ENCODE measurements at places on chromosomes 12 and 14.

DNA sequence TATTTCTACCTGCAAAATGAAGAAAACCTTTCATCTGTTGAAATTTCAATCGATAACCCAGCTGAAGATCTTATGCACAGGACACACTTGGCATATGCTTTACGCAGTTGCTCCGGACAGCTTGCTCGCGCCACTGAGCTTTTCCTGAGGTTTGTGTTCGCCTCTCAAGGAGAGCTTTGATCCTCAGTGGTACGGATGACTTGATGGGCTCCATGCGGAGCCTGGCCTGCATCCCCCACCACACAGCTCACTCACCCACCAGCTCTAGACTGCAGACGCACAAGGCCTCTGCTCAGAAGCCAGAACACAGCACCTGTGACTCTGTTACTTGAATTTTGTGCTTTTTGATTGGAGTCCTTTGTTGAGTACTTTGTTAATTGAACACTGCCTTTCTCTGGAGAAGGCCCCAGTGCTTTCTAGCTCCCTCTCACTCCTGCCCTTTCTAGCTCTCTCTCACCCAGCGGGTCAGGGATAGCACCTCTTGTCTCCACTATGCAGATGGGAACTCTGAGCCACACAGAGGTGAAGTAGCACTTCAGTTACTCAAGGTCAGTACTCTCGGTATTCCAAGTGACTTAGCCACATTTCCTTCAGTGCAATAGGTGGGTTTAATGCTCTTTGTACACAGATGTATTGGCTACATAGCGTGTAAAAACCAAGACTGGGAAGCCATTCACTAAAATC, 52.1 kb downstream of the TBC1D30 start:
- DNase-seq = no peak

GRCh38 chr14:105746124-105746514, 219.7 kb downstream of the TMEM121 start:
- DNase-seq = no peak

GRCh38 chr12:26523708-26524150, 309.3 kb downstream of the ITPR2 start:
- DNase-seq = no peak

DNA sequence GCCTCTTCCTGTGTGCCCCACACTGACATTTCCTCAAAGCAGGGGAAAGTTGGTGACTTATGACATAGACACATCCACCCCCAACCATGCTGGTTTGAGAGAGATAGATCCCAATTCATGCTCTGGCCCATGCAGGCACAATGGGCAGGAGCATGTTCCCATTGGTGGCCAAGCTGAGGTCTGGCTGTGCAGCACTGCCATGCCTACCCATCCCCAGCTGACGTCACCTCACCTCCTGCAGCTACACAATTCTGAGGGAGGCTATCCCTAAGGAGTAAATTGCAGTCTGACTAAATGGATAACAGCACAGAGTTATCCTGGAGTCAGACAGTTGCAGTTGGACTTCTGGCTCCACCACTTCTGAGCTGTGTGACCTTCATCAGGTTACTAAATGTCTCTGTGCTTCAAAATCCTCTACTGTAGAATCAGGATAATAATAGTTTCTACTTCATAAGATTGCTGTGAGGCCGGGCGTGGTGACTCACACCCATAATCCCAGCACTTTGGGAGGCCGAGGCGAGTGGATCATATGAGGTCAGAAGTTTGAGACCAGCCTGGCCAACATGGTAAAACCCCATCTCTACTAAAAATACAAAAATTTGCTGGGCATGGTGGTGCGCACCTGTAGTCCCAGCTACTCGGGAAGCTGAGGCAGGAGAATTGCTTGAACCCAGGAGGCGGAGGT, 323.9 kb downstream of the BCL11B start:
- DNase-seq = no peak

DNA sequence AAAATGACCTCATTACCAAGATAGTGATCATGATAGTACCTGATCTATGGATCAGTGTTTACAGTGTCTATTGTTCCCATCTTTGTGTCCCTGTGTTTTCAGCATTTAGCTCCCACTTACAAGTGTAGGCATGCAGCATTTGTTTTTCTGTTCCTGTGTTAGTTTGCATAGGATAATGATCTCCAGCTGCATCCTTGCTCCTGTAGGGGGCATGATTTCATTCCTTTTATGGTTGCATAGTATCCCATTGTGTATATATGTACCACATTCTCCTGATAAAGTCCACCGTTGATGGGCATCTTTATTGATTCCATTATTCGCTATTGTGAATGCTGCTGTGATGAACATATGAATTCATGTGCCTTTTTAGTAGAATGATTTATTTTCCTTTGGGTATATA, 215.4 kb upstream of the NAV3 start:
- no peak for DNase-seq

DNA sequence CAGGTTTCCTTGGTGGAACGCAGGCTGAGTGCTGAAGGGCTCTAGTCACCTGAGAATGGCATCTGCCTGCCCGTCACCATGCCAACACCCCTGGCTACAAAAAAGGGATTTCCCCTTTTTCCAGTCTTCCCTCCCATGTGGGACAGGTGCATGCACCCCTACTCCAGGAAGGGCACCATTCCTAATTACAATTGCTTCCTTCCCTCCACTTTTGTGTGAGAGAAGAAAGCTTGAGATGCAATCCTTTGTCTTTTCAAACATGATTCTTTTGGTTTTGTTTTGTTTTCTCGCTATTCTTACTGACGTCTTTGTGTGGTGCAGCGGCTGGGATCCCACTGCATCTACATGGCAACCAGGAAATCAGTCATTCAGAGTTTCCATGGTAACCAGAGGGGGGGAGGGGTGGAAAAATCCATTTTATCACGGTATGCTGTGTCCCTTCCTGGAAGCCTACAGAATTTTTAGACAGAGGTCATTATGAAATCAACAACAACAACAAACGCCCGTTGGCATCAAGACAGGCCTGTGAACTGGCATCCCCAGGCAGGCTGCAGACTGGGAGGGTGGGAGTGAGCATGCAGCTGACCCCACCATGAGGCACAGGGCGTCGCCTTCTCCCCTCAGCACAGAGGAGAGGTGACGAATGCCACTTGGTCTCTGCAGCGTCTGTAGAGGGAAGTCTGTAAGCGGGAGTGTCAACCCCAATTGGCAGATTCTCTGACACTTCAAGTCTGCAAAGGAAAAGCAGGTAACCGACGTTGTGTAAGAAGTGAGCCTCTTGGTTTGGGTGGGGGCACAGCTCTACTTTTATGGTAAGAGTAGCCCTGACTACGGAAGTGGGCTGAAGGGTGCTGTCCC, 13.6 kb upstream of the GNG2 start:
- DNase-seq = peak; percentile 95

- DNase-seq = no peak
These were observed 70.7 kb upstream of the SSTR1 start for GRCh38 chr14:38137005-38137404.

DNA sequence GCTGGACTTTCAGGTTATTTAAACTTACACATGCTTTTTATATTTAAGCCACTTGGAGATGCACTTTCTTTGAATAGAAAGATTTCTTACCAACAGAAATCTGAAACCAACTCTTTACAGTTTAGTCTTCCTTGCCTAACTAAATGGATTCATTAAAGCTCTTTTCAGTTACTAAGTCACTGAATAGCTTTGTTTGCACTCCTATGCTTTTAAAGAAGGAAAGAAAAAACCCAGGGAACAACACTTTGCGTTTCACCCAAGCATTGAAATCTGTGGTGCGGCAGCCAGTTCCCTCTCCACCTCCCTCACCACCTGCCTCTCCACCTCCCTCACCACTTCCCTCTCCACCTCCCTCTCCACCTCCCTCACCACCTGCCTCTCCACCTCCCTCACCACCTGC, 70.3 kb downstream of the RIMBP2 start:
- no peak for DNase-seq

- peak; percentile 43 for DNase-seq
These were observed 1.6 kb upstream of the RPS26 start for GRCh38 chr12:56040151-56040550.

- no peak for DNase-seq
These were observed 83.0 kb downstream of the DENND5B start for GRCh38 chr12:31507966-31508365.

DNA sequence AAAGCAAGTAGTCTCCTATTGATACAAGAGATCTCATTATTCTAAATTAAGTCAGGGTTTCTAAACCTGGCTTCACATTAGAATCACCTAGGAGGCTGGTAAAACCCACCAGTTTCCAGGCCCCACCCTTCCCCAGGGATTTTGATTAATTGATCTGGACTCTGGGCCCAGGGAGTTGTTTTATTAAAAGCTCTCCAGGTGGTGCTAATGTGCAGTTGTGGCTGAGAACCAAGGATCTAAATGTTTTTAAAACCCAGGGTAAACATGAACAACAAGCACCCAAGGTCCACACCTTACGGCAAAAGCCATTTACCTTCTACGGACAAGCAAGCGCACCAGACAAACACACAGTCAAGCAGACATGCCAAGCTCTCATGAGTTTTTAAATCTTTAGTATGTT, 73.9 kb downstream of the SLC2A13 start:
- no peak for DNase-seq

DNA sequence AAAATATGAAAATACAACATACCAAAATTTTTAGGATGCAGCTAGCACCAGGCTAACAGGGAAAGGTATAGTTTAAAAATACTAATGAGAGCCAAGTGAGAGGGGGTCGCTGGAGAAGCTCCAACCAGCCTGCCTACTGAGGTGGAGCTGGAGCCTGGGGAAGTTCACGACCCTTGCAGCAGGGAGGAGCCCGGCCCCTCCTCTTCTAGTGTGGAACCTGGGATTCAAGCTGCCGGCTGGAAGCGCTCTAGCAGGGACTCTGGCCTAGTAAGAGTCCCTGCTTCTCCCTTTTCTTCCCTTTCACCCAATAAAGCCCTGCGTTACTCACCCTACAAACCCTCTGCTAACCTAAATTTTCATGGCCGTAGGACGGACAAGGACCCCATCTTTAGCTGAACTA, 5.0 kb upstream of the KCNK13 start:
- no peak for DNase-seq

Data from activated CD4-positive, alpha-beta T cell treated with anti-CD3 and anti-CD28 coated beads, Interleukin-2, Interleukin-6, amounts not matched to agents 100 ng/mL and 50 ng/mL, durations not matched to agents 16 hours and 8 hours (primary cell).